ENCODE measurements at places on chromosomes 3 and 15. TPM values are rescaled to one million over a fixed set of nuclear protein-coding genes. Genes with fewer than 3 reads are reported as not detected.
A peak's percentile ranks its signal among the peaks of the same experiment; 100 is the strongest.

DNA sequence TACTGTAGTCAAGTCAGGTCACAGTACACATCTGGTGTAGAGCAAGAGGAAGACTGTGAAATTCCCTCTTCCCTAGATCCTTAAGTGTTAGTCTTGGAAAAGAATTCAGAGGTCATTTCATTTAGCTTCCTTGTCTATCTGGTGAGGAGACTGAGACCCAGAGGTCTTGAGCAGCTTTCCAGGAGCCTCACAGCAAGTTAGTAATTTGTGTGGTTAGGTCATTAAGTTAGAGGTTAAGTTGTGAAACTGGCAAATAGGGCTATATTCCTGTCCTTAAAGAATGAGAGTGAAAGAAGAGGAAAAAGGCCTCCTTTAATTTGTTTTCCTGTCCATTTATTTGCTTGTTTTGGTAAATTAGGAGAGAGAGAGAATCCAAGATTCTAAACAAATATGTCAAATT lies 9.0 kb downstream of the PODXL2 start:
- no peak for DNase-seq

DNA sequence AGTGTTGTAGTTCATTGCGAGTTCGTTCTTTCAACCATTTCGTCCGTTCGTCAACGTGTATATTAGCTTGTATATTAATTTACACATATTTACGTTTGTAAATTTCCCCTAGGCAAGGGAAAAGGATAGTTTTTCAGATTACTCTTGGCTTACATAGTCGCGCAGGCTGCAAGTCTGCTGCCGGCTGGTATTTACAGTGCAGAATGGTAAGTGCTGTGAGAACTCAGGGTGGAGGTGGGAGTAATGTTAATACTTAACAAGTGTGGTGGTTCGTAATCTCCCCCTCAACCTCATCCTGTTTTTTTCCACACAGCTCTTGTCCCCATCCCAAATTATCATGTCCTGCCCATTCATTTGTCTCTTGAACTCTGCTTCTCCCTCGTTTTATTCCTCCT lies 766 bp downstream of the FAM98B start:
- DNase-seq, result peak; percentile 32

DNA sequence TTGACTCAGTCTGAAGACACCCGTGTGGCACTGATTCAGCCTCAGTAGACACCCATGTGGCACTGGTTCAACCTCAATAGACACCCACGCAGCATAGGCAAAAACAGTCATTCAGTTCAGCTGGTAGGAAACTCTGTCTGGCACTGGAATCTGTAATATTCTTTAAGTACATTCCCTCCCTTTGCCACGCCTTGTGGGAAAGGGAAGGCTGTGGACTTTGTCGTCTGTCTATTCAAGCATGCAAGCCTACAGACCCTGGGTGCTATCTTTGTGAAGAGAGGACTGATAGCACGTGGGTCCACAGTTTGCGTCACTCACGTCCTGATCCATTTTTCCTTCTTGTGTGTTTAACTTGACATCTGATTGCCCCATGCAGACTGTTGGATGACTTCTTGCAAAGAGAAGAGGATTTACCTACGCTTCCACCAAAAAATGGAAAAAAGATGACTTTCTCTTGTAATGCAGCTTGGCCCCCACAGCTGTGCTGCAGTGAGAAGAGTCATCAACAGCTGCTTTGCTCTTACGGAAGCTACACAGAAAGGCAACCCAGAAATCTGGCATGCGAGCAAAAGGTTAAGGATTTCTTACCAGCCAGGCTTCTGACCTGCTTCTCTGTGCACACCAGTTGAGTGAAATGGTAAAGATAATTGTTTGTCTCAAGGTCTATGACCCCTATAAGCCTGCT lies 278.1 kb downstream of the ULK4 start:
- no peak for DNase-seq

DNA sequence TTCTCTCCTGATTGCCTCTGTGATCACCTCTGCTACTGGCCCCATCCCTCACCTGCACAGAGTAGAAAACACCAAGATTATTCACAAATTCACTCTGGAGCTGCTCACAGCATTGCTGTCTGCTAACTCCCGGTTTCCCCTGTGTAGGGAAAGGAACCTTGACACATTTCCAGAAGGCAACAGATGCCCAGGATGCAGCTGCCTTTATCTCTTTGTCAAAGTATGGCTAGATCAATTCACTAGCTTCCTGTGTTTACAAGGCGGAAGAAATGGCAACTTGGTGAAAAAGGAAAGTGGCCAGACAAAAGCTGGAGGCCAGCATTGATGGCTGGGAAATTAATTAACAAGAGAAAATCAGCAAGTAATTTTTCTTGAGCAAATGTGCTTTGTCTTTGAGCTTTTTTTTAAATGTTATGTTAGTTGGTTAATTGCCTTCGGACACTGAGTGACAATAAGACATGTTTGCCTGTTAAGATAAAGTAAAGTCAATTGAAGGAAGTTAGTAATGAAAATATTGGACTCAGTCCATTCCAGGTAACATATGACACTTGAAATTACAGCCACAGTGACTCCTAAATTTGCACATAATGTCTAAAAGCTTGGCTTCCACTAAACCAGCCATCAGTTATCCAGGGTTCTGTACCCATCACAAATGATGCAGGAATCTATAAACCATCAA lies 394.6 kb upstream of the IL12A start:
- peak; percentile 23 for DNase-seq

- no peak for DNase-seq
Observed at GRCh38 chr3:110799271-110799670, 272.3 kb upstream of the NECTIN3 start.

GRCh38 chr15:64685230-64685888 lies 90.0 kb downstream of the RBPMS2 start:
- no peak for DNase-seq

- DNase-seq, result no peak
Observed at GRCh38 chr3:39166134-39166710, 12.8 kb upstream of the CSRNP1 start.

DNA sequence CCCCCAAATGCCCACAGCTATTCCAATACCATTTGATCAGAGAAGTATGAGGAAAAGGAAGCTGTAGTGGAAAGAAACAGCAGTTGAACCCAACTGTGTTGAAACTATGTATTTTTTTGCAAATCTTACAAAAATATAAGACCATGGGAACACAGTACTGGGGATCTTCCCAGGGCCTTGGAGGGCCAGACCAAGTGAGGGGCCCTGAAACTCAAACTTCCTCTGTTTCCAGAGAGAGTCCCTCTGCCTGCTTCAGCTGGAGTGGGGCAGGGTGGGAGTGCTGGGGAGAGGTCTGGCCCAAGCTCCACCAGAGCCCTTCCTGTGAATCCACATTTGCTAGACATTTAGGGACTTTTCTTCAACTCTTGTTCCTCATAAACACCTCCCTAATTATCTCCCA lies 263.9 kb downstream of the CHST2 start:
- DNase-seq, result no peak

DNA sequence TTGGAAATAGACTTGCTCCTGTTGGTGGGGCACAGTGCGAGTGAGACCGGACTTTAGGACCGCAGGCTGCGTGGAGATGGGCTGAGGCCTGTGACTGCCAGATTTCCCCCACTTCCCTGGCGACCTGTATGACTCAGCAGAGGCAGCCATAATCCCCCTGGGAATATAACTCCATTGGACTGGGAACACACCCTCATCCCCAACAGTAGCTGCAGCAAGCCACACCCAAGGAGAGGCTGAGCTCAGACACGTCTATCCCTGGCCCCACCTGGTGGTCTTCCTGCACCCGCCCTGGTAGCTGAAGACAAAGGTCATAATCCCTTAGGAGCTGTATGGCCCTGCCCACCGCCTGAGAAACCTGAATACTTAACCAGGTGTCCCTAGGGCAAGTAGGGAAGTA lies 42.6 kb downstream of the DZIP1L start:
- DNase-seq, result peak; percentile 30

DNA sequence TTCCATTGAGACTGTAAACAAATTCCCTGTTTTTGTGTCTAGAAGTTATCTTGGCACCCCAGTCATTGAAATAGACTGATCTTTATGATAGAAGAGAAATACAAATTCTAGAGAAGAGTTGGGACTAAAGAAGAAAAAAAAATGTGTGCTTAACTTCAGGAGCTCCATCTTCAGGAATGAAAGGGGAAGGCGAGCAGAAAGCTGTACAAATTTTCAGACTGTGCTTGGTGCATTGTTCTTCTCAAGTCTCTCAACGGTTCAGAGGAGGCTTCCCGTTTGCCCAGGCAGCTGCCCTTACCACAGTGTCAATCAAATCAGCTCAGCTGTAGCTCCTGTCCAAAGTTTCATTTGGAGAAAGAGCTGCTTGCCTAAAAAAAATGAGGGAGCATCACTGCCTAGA lies 41.7 kb downstream of the OXSM start:
- DNase-seq, result peak; percentile 41

GRCh38 chr3:157494581-157495281 lies 8.5 kb downstream of the VEPH1 start:
- DNase-seq, result no peak

DNA sequence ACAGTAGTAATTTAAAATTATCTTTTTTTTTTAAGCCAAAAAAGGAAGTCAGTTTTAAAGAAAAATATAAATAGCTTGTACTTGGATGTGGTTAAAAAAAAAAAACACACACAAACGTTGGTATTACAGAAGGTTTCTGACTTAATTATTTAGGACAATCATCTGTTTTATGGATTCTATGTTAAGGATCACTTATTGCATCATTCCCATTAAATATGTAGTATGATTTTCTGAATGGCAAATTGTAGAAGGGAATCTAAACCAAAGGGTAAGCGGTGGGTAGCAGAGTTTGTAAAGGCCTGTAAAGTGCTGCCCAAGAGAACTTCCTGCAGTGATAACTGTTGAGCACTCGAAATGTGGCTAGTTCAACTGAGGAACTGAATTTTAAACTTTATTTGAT lies 8.0 kb downstream of the SENP2 start:
- no peak for DNase-seq

- DNase-seq, result no peak
Observed at GRCh38 chr3:110198717-110199587, 861.6 kb upstream of the DPPA4 start.

- no peak for DNase-seq
Observed at GRCh38 chr3:72143322-72143721, 358.4 kb upstream of the PROK2 start.

DNA sequence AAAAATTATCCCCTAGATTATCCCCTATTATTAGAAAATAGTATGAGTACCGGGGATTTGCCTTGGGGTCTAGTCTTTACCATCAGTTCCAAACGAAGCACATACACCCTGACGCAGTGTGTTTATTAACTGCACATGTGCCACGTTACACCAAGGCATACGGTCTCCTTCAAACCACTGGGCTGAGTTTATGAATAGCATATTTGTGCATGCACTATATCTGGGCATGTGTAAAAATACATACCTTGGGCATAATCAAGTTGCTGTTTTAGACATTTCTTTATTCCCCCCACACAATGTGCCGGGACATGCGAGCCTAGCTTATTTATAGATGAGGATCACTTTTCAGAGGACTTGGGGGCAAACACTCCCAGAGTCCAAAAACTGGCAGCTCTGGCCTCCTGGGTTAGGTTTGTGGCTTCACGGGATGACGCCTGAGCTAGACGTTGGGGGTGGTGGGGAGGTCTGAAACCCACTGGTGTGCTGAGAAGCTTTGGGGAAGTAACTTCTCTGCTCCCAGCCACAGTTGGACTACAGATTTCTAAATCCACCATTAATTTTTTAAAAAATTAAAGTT lies 16.2 kb downstream of the IGDCC4 start:
- no peak for DNase-seq

- no peak for DNase-seq
Observed at GRCh38 chr3:46454606-46455005, 10.1 kb downstream of the LTF start.

SPINK8 gene
- total RNA-seq, result not detected

CPNE9 gene
- total RNA-seq, result not detected

Data from neural progenitor cell (in vitro differentiated cells).